Foreskin fibroblast (primary cell): ENCODE measurements at places on chromosomes 13 and 19.
A peak's percentile ranks its signal among the peaks of the same experiment; 100 is the strongest.

DNA sequence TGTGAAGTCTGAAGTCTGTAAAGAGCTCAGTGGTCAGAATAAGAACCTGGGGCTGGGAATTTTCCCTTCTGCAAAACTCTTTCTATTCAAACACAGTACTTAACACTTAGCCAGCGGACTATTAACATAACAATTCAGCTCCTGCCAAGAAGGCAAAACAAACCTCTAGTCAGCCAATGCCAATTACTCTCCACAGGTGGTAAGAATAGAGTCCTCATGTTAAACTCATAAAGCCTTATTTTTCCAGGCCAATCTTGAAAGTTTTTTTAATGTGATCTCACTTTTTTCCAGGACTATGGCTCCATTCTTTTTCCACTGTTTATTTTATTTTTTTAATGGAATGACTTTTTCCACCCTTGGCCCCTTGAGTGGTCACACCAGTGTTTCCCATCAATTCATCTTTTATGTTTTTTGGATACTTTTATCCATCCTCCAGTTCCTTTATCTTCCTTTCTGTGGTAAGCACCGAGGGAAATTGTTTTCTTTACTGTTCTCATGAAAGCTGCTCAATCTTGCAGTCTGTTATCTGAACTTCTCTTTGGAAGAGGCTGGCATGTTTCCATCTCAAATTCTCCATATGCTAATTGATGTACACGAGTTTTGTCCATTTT lies 217.3 kb downstream of the LHFPL6 start:
- peak; percentile 8 for DNase-seq

- no peak for DNase-seq
Measured at GRCh38 chr19:48618278-48618915, 581 bp downstream of the RPL18 start.

DNA sequence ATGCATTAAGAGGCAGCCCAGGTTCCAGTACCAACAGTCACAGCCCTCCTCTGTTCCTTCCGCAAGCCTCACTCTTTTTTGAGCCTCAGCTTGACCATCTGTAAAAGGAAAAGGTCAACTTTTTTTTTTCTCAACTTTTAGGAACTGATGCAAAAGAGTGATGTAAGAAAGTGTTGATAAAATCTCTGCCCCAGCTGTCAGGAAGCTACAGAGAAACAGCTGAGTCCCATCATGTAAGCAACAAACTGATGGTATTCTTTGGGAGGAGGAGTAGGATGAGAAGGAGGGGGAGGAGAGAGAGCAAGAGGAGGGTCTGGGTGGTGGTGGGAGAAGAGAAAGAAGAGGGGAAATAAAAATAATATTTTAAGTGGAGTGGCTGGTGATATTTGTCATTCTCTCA lies 233.9 kb upstream of the TSHZ3 start:
- no peak for DNase-seq

GRCh38 chr19:49981603-49982593 lies 20.9 kb upstream of the SIGLEC11 start:
- no peak for DNase-seq

- no peak for DNase-seq
Measured at GRCh38 chr19:56130006-56130405, 8.9 kb upstream of the ZNF787 start.

DNA sequence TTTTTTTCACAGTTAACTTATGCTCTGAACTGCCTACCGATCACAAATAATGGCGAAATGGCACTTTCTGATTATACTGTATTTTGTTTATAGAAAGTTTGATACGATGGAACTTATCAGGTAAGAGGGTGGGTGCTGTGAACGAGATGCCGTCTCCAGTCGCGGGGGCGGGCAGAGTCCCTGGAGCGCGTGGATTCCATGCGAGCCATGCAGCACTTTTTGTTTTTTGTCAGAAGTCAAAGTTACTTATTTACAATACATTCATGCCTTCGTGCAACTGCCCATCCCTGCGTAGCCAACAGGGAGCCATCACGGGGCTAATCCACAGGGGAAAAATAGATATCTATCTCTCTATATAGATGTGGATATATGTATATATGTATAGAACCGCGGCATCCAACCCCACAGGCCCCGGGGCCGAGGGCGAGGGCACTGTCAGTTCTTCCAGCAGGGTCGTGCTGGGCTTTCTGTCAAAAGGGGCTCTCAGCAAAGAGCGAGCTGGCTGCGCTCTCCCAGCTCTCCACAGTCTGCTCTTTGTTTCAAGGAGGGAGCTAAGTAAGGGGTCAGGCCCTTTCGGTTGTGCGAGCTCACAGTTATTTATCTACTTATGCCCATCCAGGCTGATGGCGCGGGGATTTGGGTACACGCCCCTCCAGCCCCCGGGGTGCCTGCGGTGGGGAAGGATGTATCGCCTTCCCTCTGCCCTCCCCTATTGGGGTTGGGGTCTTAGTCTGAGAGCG lies 3.4 kb downstream of the SLITRK1 start:
- no peak for DNase-seq

DNA sequence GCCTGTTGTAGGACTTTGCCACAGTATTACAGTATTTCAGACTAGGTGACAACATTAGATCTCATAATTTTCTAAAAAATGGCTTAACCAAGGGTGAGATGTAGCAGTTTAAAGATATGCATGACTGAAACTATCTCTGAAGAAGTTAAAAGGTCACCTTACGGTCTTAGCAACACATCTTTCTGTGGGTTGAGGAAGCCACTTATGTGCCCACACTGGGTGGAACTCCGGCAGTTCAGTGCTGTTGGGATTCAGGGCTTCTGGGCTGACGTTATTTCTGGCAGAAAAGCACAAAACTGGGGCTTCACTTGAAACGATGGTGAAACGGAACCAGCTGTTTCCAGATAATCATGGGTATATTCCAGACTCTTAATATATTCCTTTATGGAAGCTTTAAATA lies 697.3 kb downstream of the PCDH9 start:
- no peak for DNase-seq

- peak; percentile 79 for DNase-seq
Measured at GRCh38 chr13:32310134-32310706, 4.9 kb downstream of the ZAR1L start.

DNA sequence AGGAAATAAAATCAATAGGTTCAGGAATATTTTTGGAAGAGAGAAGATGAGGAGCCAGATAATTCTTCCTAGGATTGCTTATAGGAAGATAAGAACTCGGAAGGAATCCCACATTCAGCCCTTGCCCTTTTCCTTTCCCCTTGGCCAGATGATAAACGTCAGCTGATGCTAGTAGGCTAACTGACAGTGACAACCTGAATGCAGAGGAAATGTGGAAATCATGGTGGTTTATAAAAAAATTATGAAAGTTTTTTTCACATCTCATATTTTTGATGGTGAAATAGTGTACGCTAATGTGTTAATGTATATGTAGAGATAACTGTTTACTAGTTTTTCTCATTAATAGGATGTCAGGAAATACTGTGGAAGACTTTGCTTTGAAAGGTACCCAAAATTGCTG lies 56.9 kb downstream of the EDNRB start:
- no peak for DNase-seq

- no peak for DNase-seq
Measured at GRCh38 chr13:32590266-32590665, 4.0 kb downstream of the PDS5B start.

DNA sequence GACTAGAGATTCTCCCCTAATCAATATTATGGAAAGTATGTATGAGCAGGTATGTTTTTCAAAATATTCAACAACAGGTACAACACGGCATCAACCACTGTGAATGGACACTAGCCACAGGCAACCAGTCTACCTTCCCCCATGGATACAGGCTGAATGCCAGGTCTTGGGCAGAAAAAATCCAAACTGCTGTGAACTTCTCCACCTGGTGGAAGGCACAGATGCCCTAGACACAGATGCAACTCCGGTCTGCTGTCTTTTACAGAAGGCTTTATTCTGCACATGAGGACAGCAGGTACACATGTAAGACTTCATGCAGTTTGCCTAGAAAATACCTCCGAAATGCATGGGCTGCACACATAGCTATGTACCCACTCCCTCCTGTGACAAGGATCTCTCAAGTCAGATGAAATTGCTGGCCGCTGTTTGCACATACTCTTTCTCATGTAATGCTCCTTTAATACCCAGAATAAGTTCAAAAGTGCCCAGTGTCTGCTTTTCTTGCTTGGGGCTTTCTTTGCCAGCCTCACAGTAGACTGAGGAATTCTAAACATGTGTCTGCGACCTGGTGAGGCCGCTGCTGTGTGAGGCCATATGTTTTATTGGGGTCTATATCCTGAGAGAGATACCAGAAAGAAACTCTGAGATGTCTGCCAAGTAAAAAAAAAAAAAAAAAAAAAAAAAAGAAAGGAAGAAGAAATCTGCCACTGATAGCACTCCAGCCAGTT lies 325.9 kb downstream of the FOXO1 start:
- peak; percentile 10 for DNase-seq

GRCh38 chr19:57709616-57710015 lies 612 bp upstream of the ZNF154 start:
- no peak for DNase-seq

- DNase-seq = no peak
Measured at GRCh38 chr13:48593536-48593935, 60.2 kb upstream of the CYSLTR2 start.

DNA sequence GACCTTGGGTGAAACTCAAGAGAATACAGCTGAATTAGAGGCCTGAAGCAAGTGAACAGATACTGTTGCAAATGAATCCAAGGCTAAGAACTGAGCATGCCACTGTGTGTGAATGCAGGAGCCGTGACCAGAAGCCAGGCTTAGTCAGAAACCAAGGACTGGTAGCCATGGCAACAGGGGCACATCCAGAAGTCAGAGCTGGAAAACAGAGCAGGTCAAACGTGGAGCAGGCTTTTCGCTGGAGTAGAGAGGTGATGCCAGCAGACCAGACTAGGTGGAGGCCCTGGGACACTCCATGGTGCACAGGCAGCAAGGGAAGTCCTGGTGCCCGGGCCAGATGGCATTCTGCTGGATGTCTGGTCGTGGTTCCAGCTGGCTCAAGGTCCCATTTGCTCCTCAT lies 564.1 kb downstream of the PCDH9 start:
- peak; percentile 93 for DNase-seq

DNA sequence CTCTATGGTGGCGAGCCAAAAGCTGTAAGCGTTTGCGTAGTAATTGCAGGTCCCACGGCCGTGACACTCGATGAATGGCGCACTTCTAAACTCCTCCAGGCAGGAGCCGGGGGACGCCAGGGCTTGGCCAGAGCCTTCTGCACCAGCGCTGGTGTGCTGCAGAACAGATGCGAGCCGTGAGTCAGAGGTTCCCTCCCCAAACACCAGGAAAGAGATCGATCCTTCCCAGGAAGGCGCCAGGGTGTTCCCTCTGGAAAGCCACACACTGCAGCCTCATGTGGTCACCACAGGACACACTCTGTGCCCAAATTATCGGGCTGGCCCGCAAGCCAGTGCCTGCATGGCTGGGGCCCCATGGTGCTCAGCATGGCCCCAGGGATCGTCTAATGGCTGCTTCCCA lies 154.6 kb downstream of the COL4A1 start:
- peak; percentile 30 for DNase-seq

GRCh38 chr13:97001636-97002035 lies 7.4 kb upstream of the OXGR1 start:
- DNase-seq = no peak

- DNase-seq = no peak
Measured at GRCh38 chr13:59211606-59212005, 952.1 kb downstream of the DIAPH3 start.

DNA sequence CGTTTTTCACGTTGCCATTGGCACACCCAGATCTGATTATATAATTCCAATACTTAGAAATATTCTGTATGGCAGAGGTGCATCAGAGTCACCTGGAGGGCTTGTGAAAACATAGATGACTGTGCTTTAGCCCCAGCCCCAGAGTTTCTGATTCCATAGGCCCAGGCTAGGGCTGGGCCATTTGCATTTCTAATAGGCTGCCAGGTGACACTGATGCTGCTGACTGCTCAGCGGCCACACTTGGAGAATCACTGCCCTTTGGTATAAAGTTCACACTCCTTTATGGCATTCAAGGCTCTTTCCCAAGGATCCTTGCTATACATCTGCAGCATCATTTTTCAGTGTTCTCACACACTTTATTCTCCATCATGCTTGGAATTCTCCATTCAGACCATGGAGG lies 137.1 kb downstream of the AKAP11 start:
- DNase-seq = no peak

- DNase-seq = no peak
Measured at GRCh38 chr13:89627996-89628395, 1719.5 kb upstream of the MIR17HG start.

DNA sequence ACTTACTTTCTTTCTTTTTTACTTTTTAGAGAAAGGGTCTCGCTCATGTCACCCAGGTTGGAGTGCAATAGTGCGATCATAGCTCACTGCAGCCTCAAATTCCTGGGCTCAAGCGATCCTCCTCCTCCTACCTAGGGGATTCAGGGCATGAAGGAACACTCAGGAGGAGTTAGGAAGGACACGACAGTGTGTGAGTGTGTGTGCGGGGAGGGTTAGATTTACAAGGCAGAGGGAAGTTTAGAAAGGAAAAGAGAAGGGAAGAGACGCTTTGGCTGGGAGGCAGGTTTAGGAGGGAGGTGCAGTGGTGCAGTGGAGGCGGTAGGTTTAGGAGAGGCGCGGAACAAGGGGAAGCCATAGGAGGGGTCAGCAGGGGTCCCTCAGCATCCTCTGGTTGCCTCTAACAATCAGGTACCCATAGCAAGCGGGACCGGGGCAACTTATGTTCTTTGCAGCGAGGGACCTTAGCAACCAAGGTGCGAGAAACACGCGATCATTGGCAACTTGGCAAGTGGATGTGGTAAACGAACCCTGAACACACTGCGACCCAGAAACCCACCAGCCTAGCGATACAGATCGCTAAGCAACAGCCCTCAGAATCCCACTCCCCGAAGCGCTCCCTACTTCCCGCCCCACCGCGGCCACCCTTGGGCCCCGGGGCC lies 501 bp downstream of the SIRT2 start:
- peak; percentile 42 for DNase-seq

DNA sequence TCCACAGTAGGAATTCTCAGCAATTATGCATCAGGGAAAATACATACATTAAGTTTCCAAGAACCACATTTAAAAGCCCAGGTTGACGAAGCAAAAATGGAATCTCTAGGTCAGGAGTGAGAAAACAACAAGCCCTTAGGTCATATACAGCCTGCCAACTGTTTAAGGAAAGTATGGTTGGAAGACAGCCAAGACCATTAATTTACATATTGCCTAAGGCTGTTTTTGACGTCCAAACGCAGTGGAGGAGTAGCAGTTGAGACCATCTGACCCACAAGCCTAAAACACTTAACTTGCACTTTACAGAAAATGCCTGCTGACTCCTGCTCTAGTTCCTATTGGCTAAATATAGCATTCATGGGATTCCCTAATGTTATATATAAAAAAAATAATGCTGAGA lies 299.0 kb downstream of the ITGBL1 start:
- peak; percentile 93 for DNase-seq

- no peak for DNase-seq
Measured at GRCh38 chr19:42069619-42070351, at the start of gene GRIK5. TSS of gene GRIK5 (minus strand) at chr19:42070206. CDS start at chr19:42065770, 4,436 bp downstream.

DNA sequence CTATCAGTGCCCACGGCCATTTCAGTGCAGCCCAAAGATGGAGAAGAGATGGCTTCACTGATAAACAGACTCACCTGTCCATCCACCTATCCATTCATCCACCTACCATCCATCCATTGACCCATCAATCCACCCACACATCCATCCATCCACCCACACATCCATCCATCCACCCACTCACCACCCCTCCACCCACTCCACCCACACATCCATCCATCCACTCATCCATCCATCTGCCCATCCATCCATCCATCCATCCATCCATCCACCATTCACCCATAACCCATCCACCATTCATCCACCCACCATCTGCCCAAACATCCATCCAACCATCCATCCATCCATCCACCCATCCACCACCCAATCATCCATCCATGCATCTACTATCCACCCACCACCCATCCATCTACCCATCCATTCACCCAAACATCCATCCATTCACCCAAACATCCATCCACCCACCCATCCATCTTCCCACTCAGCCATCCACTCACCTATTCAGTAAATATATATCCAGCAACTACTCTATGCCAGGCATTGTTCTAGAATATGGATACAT lies 31.6 kb upstream of the ZNRF4 start:
- no peak for DNase-seq
